Activated T-helper 2 cell treated with anti-CD3 and anti-CD28 coated beads, Interferon-gamma antibody, Interleukin-2, Interleukin-4, amounts not matched to agents 10 μg/mL and 5 μg/mL and 100 μg/mL, durations not matched to agents 14 hours and 24 hours and 36 hours (primary cell): ENCODE measurements at places on chromosomes 3 and 15.

- DNase-seq, result no peak
Observed at GRCh38 chr15:63256433-63257274, 20.8 kb upstream of the APH1B start.

DNA sequence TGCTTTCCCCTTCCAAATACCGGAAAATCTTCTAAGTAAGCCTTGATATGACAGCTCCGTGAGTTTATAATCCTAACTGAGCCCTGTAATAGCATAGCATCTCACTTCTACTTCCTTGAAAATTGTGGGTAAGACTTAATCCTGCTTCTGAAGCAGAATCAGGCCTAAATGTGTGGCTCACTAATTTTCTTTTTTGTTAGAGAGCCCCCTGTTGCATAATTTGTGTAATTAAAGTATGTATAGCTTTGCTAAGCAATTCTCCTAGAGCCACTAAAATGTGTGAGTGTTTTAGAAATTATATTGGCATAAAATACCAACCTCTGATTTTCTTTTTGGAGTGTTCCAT, 304.4 kb downstream of the FGF12 start:
- DNase-seq, result no peak

DNA sequence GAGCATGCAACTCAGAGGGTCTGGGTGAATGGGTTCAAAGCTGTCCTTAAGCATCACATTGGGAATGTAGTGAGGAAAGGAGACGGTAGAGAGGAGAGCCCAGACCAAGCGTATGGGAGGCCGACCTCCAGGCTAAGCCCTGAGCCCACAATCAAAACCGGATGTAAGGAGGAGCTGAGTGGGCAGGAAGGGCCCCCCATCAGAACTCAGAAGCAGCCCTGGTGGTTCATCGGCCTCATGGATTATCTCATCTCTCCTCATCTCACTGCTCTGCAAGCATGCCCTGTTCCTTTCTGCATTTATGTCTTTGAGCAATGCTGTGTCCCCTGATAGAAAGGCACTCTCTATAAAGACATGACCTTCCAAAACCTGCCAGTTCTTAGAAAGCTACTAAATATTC, 6.2 kb downstream of the HDC start:
- DNase-seq, result no peak

DNA sequence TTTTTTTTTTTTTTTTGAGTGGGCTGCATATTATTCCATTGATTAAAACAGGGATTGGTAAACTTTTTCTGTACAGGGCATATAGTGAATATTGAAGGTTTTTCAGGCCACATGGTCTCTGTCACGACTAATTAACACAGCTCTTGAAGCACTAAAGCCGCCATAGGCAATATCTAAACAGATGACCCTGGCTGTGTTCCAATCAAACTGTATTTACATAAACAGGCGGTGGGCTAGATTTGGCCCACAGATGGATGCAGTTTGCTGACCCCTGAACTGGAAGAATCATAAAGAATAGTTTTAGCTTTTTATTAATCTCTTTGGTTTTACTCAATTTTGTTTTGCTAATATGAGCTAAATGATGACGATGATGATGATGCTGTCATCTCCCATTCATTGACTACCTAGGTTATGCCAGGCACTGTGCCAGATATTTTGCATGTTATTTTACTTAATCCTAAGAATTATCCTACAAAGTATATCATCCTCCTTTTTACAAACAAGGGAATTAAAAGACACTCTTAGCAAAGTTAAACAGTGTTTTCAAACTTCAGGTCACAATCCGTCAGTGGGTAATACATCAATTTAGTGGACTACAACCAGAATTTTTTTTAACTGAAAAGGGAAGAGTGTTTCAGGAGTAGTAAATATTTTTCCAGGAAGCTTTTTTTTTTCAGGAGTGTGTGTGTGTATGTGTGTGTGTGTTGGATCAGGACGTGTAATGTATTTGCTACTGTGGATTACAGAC, 54.3 kb downstream of the LMCD1 start:
- DNase-seq, result no peak

GRCh38 chr3:194080913-194081800, 54.8 kb upstream of the HES1 start:
- DNase-seq, result no peak

DNA sequence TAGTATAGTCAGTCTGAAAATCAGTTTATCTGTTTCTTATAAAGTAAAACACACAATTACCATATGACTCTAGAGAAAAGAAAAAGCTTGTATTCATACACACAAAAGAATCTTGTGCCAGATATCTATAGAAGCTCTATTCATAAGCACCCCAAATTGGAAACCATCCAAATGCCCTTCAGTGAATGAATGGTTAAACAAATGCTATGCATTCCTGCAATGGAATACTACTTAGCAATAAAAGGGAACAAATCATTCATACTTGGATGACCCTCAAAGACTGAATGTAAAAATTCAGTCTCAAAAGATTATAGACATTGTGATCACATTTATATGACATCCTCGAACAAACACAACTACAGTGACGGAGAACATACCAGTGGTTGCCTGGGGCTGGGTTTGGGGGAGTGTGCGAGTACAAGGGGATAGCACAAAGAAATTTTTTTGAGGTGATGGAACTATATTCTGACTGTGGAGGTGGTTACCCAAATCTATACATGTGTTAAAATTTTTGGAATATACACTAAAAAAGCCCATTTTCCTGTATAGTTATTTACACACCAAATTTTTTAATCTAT, 680.6 kb downstream of the NTRK3 start:
- DNase-seq, result no peak

DNA sequence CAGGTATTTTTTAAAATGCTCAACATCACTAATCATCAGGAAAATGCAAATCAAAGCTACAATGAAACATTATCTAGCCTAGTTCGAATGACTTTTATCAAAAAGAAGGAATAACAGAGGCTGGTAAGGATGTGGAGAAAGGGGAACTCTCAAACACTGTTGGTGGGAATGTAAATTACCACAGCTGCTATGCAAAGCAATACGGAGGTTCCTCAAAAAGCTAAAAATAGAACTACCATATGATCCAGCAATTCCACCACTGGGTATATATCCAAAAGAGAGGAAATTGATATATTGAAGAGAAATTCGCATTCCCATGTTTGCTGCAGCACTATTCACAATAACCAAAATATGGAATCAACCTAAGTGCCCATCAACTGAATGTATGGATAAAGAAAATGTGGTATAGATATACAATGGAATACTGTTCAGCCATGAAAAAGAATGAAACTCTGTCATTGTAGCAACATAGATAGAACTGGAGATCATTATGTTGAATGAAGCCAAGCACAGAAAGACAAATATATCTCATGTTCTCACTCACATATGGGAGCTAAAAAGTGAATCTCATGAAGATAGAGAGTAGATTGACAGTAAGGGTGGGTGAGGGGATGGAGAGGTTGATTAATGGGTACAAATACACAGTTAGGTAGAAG, 19.7 kb upstream of the CLN6 start:
- DNase-seq, result no peak

DNA sequence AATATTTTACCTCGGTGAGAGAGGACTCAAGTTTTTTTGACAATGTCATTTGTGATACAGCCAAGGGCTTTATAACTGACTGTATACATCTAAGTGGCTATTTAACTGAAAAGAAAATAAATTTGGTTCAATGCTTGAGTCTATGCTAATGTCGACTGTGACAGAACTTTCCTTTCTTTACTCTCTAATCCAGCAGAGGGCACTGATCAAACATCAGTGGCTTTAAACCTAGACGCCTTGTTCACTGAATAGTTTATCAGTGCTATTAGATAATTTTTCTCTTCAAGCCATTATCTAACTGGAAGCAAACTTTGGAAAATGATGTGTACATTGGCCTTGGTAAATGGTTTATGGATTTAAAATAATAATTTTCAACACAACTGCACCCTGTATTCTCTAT, 285.1 kb downstream of the CHL1 start:
- DNase-seq, result no peak
